ENCODE measurements at places on chromosomes 1 and 21.
A peak's percentile ranks its signal among the peaks of the same experiment; 100 is the strongest.

GRCh38 chr1:19754482-19754881, 45.2 kb downstream of the TMCO4 start:
- peak; percentile 41 for DNase-seq

- no peak for DNase-seq
Observed at GRCh38 chr1:46254668-46255067, 7.1 kb downstream of the RAD54L start.

DNA sequence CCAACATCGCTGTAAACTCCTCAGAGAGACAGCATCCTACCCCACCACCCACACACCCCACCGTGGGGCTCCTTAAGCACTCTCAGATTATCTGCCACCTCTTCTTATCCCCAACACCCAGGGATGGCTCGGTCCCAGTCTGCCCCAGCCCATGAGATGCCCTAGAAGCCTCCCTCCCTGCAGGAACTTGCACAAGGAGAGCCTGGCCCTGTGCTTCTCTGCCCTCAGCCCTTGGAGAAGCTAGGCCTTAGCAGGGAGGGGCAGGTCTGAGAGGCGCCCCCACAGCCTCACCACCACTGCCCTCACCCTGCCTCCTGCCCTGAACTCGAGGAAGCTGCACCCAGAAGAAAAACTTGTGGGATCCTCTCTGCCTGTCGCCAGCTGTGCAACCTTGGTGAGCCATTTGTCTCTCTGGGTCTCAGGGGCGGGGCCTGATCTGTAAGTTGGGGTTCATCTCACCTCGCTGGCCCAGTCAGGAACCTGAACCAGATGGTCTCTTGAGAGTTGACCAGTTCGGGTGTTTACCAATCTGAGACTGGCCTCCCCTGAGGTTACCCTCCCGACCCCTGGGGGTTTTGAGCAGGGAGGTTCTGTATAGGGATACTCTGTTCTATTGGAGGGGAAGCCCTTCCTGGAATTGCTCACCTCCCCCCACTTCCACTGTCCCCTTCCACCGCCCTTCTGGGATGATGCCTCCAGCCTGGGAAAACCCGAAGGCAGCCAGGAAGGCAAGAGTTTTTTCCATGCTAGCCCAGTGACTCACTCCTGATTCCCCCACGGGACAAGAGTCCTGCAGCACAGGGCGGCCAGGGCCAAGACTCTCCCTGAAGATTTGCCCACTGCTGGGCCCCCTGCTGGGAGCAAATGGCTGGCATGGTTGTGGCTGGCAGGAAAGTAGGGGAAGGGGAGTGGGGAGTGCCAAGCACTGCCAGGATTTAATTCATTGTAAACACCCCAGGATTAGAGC, at the start of gene S100A3:
Gene S100A3 (minus strand): TSS at position 537 of the 967 bp plus-strand sequence. CDS start 773 bp downstream, outside the sequence.
- no peak for DNase-seq

- DNase-seq: no peak
Observed at GRCh38 chr1:209106861-209107260, 476.7 kb upstream of the CAMK1G start.

- no peak for DNase-seq
Observed at GRCh38 chr1:246517391-246517790, 10.3 kb upstream of the SMYD3 start.

DNA sequence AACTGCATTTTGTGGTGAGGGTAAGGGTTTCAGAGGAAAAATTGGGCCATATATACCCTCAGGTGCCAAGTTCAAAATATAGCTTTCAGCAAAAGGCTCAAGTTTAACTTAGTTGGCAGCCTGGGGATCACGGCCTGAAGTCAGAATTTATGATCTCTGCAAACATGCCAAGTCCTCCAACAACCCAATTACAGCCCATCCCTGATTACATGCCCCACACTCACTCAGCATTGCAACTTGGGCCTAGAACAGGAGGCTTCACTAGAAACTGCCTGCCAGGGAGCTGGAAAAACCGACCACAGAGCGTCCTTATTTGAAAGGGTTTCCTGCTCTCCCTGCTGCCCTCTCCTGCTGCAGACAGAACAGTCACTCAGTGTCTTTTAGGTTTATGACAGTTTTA, 12.4 kb downstream of the FYB2 start:
- DNase-seq: no peak

DNA sequence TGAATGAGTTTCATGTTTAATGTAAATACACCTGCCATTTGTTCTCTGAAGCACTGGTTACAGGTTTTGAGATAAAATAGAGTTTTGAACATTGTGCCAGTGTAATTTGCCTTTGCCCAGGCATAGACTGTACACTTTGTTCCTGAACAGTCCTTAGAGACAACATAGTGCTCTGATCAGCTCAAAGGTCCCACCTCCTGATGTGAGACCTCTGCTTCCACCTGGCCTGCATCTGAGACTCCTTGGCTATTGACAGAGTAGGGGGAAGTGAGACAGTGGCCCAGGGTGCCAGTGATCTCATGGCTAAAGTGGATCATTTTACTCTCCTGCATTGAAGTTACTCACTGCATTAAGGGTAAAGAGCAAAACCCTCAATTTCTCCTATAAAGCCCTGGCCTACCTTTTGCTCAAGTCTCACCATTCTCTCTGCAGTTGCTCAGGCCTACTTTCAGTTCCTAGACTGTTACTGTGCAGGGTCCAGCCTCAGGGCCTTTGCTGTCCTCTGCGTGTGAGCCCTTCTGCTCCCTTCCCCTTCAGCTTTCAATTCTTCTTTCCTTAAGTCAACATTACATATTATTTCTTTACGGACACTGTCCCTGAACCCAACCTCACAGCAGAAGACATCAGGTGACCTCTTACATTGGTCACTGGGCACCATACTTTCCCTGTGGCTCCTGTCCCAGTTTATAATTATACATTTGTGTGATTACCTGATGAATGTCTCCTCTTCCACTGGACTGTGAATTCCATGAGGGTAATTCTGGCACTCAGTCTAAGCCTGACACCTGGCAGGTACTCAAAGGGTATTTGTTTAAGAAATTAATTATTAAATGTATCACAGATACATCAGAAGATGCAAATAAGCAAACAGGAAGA, 142.9 kb downstream of the ROR1 start:
- no peak for DNase-seq

- DNase-seq: no peak
Observed at GRCh38 chr1:180280617-180281016, 50.6 kb downstream of the LHX4 start.

- no peak for DNase-seq
Observed at GRCh38 chr1:27719286-27720251, 6.2 kb upstream of the FAM76A start.

DNA sequence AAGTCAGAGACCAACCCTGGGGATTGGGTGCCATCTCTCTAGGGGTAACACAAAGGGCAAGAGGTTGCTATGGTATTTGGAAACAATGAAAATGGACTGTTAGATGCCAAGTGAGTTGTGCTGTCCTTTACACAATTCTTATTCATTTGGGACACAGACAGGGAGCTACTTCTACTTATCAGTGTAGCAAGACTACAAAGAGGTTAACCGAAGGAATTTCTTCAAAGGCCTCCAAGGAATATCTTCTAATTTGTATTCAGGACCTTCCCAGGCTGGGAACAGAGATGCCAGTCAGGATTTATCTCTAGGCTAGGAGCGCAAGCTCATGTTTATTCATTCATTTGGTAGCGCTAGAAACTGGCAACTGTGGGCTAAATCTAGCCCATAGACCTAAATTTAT, 2.6 kb downstream of the NAXE start:
- no peak for DNase-seq

- DNase-seq: no peak
Observed at GRCh38 chr1:81802457-81802706, 1.6 kb downstream of the ADGRL2 start.

- DNase-seq: no peak
Observed at GRCh38 chr1:187476671-187477070, 647.9 kb downstream of the PLA2G4A start.

DNA sequence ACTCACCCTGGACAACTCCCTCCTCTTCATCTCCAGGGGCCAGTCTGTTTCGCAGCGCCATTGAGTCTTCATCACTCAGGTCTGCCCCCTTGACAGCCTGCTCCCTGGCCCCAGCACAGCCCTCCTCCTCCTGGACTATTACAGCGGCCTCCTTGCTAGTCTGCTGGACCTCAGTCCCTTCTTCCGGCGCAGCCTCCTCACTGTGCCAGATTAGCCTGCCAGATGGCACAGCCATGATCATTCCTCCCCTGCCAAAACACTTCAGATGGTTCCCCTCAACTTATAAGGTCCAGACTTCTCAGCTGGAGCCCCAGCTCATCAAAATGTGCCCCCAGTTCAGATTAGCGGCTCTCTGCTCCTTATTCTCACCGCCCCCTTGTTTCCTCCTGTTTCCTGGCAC, 7.0 kb upstream of the CELSR2 start:
- DNase-seq: no peak

- DNase-seq: peak; percentile 63
Observed at GRCh38 chr1:110765640-110766335, 91.0 kb upstream of the KCNA3 start.

DNA sequence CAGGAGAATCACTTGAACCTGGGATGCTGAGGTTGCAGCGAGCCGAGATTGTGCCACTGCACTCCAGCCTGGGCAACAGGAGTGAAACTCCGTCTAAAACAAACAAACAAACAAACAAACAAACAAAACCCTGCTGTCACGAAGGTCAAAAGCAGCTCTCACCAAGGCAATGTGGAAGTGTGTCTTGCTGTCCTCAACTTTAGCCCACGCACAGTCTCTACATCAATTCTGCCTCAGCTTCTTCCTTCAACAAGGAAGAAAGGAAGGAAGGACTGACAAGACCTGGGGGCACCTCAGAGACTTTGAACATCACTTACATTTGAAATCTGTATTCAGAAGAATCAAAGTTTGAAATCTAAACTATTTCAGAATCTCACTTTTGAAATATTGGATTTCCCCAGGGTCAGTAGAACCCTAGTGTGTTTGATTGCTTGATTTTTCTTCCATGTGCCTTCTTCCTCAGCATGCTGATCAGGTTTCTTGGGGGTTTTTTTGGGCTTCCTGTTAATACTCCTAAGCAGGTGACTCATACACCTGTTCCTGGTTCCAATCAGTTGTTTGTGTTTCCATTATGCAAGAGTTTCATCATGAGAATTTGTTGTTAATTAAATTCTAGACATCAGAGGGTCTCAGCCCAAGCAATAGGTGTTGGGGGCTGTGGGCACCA, 6.5 kb upstream of the CSTB start:
- no peak for DNase-seq

GRCh38 chr21:32921632-32922230, 104.0 kb upstream of the OLIG2 start:
- DNase-seq: peak; percentile 43

- DNase-seq: no peak
Observed at GRCh38 chr1:83889707-83890106, 109.2 kb downstream of the TTLL7 start.

GRCh38 chr1:7670334-7671145, 100.6 kb upstream of the VAMP3 start:
- DNase-seq: no peak

DNA sequence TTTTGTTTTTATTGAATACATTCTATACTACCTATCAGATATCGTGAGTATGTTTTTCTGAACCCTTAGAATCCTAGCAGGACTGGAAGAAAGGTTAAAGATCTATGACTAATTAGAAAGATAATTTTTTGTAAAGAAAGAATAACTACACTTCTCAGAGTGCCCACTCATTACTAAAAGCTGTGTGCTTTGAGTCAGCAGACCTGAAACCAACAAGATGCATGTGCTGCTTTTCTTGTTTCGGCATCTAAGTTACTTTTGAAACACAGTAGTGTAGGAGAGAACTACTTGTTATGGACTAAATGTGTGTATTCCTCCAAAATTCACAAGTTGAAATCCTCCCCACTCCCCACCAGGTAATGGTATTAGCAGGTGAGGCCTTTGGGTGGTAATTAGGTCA, 127.8 kb upstream of the ESRRG start:
- no peak for DNase-seq

GRCh38 chr1:241782396-241782795, 65.6 kb upstream of the EXO1 start:
- DNase-seq: peak; percentile 23

DNA sequence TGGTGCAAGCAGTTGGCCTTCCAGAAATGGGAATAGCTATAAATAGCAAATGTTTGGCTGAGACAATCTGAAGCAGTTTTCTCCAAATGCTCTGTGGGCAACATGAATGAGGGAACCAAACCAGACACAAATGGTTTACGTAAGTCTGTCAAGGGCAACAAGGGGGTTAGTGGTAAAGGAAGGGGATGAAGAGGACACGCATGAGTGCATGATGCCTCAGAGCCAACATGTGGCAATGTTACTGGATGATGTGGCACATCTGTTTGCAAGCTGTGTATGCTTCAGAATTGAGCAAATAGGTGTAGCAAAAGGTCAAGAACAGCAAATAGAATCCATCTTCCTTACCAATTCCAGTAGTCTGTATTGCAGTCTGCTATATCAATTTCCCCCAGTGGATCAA, 76.3 kb upstream of the LMO4 start:
- DNase-seq: no peak

- no peak for DNase-seq
Observed at GRCh38 chr1:201778279-201779065, 50.5 kb upstream of the IPO9 start.

DNA sequence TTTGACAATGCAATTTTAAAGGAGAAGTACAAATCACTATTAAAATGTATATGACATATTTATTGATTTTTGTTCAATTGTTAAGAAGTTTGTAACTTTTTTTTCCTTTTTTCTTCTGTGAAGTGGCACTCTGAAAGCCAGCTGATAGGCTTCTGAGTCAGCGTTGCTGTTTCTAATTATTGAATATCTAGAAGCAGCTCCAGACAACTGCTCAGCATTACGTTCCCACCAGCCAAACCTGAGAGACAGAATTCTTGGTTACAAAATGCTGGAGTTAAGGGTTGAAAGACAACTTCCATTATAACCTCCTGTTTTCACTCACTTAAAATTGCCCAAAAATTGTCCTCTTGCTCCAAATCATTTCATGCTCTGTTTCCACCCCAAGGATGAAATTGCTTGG, 31.4 kb upstream of the LMX1A start:
- no peak for DNase-seq

- DNase-seq: no peak
Observed at GRCh38 chr1:161730050-161730564, 8.8 kb downstream of the FCRLB start.

GRCh38 chr1:165501970-165502348, 41.8 kb upstream of the LRRC52 start:
- DNase-seq: no peak

DNA sequence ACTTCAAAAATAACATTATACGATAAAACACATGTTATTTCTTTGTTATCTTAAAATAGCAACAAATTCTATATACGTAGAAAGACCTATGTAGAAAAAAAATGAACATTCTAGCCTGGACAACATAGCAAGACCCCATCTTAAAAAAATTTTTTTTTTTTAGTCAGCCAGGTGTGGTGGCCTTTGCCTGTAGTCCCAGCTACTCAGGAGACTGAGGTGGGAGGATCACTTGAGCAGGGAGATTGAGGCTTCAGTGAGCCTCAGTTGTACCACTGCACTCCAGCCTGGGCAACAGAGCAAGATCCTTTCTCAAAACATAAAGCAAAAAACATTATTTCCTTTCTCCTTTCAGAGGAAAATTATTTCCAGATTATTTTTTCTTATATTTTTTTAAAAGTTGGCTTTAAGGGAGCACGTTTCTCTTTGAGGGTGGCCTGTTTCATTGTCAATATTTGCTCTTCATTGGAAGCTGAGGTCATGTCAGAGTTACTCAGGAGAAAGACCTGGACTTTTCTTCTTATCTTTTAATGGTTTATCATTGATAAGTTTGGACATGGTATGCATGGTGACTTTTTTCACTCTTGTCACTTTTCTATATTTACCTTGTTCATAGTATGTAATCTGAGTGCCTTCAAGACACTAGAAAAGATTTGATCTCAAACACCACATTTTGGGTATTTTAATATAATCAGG, 32.0 kb downstream of the NFIA start:
- no peak for DNase-seq
